ENCODE measurements at places on chromosomes 3 and 15.

DNA sequence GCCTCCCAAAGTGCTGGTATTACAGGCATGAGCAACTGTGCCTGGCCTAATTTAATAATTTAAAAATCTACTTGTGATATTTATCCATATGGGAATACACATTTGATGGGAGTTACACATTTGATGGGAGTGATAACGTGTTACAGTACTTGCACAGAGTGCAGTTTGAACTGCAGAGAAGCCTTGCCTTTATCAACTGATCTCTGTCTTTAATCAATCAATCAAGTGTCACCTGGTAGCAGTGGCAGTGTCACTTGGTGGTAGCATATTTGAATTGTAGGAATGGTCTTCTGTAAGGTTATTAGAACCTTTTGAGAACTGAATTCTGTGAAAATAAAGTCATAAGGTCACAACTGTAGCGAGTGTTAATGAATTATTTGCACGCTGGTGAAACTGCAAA lies 37.8 kb downstream of the SIDT1 start:
- DNase-seq: no peak

DNA sequence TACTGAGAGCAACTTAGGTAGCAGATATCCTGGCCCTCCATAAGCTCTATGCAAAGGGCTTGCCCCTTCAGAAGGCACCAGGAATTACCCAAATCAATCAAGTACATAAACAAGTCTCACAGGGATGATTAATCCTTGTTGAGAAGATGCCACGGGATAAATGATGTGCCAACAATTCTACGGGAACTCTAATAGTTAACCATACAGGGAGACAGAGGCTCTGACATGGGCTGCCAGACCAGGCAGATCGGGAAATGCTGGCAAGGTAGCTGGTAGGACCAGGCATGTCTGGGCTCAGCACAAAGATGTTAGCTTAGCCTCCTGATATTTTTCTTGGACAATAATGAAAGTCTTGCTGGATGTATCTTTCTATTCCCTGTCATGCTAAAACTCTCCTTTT lies 249.3 kb upstream of the THBS1 start:
- DNase-seq: no peak

GRCh38 chr3:87298111-87298718 lies 21.8 kb upstream of the POU1F1 start:
- peak; percentile 46 for DNase-seq

- DNase-seq: no peak
Measured at GRCh38 chr15:39183164-39183881, 397.6 kb upstream of the THBS1 start.

GRCh38 chr3:41682382-41682781 lies 279.5 kb downstream of the ULK4 start:
- DNase-seq: no peak

DNA sequence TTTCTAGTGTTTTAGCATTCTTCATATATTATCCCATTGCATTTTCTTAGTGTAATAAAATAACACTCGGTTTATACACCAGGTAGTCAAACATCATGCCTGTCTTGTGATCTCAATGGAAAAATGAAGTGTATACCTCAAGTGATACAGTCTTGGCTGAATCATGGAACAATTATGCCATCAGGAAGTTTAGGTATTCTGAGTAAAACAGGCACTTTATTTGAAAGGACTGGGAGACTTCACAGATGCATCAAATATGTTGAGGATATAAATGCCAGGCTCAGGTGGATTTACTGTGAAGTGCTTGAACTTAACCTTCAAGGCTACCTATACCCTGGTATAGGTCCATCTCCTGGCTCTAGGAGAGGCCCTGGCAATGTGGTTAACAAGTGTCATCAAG lies 8.5 kb downstream of the TGFBR2 start:
- DNase-seq: no peak

- DNase-seq: no peak
Measured at GRCh38 chr15:46088486-46089445, 453.9 kb downstream of the SQOR start.
